Activated CD4-positive, alpha-beta memory T cell treated with anti-CD3 and anti-CD28 coated beads for 36 hours (primary cell): ENCODE measurements at places on chromosomes 7 and 10.

GRCh38 chr7:115178835-115179234 is 256.9 kb downstream of the MDFIC start:
- DNase-seq: no peak
- no peaks in the 10 kb centered on the region for H3K36me3 ChIP-seq
- no peaks in the 10 kb centered on the region for H3K27me3 ChIP-seq
- H3K27ac ChIP-seq: no peak overlapping the region

- no peaks in the 10 kb centered on the region for H3K36me3 ChIP-seq
- no peak overlapping the region for H3K4me3 ChIP-seq
- H3K27me3 ChIP-seq: no peaks in the 10 kb centered on the region
- no peak overlapping the region for H3K27ac ChIP-seq
- no peaks in the 10 kb centered on the region for H3K4me1 ChIP-seq
Observed at GRCh38 chr10:127600479-127600878, 51.4 kb downstream of the NPS start.

GRCh38 chr7:155412416-155413253 is 45.3 kb upstream of the EN2 start:
- H3K4me1 ChIP-seq: peaks cover 2% of the 10 kb centered on the region
- peaks cover 20% of the 10 kb centered on the region for H3K27me3 ChIP-seq
- H3K36me3 ChIP-seq: no peaks in the 10 kb centered on the region
- no peak overlapping the region for H3K27ac ChIP-seq

DNA sequence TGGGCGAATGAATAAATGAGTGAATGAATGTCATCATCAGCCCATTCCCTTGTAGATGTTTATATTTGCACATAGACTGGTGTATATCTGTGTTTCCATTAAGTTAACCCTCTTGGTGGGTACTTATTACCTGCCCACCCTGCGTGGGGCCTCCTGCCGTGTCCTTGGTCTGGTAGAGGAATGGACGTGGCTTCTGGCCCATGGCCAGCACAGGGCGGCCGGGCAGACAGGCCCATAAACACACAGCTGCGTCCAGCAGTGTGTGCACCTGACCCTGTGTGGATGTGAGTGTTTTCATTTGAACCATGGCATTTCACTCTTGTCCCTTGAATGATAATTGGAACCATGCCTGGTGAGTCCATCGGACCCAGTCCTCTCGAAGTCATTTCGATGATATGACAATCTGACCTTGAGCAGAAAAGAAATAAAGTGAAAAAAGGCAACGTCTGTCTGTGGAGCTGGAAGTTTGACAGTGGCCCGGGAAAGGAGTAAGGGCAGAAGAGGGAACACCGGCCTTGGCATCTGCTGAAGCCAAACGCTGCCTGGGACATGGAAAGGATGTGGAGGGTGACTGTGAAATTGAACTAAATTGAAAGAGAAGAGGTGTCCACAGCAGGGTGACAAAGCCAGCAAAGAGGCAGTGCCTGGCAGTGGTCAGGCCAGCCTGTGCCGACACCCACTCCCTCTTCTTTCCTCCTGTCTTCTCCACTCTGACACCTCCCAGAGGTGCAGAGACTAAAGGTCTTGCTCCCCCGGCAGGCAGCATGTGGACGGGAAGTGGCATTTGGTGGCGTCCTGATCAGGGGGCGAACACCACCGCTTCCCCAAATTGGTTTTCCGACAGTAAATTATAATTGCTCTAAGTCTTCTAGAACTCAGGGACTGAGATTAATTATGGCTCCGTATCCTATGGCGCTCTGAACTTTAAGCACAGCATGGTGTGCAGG is 199.0 kb upstream of the ZMIZ1 start:
- no peak overlapping the region for H3K4me3 ChIP-seq
- H3K4me1 ChIP-seq: no peaks in the 10 kb centered on the region
- no peak overlapping the region for H3K27ac ChIP-seq
- no peak for DNase-seq
- H3K36me3 ChIP-seq: no peaks in the 10 kb centered on the region
- peaks cover 9% of the 10 kb centered on the region for H3K27me3 ChIP-seq

GRCh38 chr10:88270061-88270808 is 312.9 kb downstream of the RNLS start:
- peaks cover 45% of the 10 kb centered on the region for H3K4me1 ChIP-seq
- peaks cover 1% of the 10 kb centered on the region for H3K27me3 ChIP-seq
- H3K36me3 ChIP-seq: no peaks in the 10 kb centered on the region
- no peak for DNase-seq

DNA sequence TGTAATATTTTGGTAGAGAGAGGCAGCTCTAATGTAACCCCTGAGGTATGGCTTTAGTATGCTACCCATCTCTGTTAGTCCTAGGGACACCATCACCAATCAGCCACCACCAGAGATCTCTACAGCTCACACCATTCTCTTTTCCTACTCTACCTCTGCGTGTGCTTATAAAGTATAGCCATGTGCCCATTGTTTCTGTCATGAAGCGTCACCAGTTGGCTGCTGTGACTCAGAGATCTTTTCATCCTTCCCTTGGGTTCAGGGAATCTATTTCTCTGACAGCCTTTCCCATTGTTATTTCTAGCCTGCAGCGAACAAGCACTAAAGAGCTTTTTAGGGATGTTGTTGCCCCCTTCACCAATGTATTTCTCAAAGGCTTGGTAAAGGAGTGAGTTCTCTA is 103.3 kb downstream of the TPST1 start:
- H3K27ac ChIP-seq: no peak overlapping the region
- no peak overlapping the region for H3K4me3 ChIP-seq
- no peaks in the 10 kb centered on the region for H3K4me1 ChIP-seq
- H3K36me3 ChIP-seq: no peaks in the 10 kb centered on the region
- no peak for DNase-seq
- H3K27me3 ChIP-seq: peaks cover 3% of the 10 kb centered on the region

DNA sequence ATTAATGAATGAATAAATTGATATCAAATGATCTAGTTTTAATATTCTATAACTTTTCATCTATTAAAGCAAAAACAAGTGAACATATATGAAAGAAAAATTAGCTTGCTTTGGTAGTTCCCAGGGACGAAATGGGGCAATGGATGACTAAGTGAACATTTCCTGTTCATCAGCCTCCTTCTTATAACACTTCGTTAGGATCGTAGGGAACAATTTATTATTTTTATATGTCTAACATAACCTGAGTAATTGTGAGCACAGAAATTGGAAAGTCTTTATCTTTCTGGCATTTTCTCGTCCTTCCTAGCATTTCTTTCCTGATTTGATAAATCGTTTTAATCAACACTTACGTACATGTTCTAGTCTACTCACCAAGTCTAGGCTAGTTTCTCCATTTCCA is 59.1 kb upstream of the PPP1R3C start:
- no peaks in the 10 kb centered on the region for H3K4me1 ChIP-seq
- H3K4me3 ChIP-seq: no peak overlapping the region
- DNase-seq: no peak
- H3K27ac ChIP-seq: no peak overlapping the region
- peaks cover 7% of the 10 kb centered on the region for H3K27me3 ChIP-seq

- no peak overlapping the region for H3K27ac ChIP-seq
- peaks cover 4% of the 10 kb centered on the region for H3K4me1 ChIP-seq
- no peak for DNase-seq
- H3K36me3 ChIP-seq: no peaks in the 10 kb centered on the region
- H3K27me3 ChIP-seq: peaks cover 47% of the 10 kb centered on the region
Observed at GRCh38 chr10:3208481-3209406, 36.2 kb upstream of the PITRM1 start.

DNA sequence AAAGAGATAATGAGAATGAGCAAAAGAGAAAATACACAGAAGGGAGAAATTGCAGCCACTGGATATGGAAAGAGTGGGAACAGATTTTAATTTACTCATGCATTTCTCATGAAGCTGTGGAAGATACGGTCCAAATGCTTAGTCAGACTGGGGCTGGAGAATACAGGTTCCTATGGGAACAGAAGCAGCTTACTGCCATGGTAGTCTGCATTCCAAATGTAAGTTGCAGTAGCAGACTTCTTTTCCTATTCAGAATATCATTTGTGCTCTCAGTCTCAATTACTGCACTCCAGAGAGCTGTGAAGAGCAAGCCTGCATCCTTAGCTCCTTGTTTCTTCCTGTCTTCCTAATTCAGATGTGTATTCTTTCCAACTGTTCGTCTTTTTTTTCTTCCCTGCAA is 190.8 kb upstream of the TMEM196 start:
- no peak for DNase-seq
- H3K27me3 ChIP-seq: no peaks in the 10 kb centered on the region
- no peaks in the 10 kb centered on the region for H3K4me1 ChIP-seq
- no peak overlapping the region for H3K4me3 ChIP-seq

- no peaks in the 10 kb centered on the region for H3K27me3 ChIP-seq
- no peaks in the 10 kb centered on the region for H3K4me1 ChIP-seq
- no peak overlapping the region for H3K27ac ChIP-seq
- no peak overlapping the region for H3K4me3 ChIP-seq
- DNase-seq: no peak
Observed at GRCh38 chr7:136400877-136401276, 423.7 kb upstream of the MTPN start.

DNA sequence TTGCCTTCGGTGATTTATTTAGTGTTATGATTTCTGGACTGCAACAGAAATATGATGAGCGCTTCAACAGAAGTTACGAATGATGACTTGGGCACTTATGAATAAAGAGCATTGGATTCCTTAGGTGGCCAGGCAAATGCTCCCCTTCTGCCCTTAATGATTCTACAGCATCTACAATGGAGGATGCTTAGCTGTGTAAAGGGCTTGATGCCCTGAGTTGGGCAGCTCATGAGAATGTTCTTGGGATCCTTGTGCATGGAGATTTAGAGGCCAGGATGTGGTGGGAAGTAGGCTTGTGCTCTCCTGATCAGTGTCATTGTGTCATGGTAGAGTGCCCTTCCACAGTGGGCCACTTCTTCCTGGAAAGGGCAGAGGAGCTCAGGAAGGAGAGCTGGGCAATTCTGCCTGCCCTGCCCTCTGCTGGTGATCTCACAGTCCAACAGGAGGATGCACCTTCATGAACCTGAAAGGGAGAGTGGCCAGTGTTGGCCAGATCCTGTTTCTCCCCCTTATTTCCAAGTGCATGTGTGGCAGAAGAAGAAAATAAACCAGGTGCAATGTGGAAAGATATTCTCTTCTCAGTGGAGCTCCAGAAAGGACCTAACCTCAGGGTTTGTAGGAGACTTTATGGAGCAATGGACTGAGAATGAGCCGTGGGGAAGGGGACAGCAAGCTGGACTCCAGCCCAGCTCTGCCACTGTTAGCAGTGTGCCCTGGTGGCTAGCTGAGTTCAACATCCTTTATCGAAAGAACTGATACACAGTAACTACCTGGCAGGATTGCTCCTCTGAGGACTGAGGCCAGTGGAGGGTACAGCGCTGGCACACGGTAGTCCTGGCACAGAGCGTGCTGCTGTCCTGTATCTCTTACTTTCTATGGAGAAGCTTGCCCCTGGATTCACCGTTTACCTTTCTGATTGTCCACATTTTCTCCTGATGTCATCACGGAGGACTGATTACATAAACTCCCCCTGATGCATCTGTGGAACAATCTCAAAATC is 182.9 kb downstream of the BMPER start:
- H3K36me3 ChIP-seq: no peaks in the 10 kb centered on the region
- no peak for DNase-seq
- no peaks in the 10 kb centered on the region for H3K27me3 ChIP-seq
- no peak overlapping the region for H3K4me3 ChIP-seq

GRCh38 chr7:56174875-56175760 is 58.9 kb upstream of the NUPR2 start:
- no peak overlapping the region for H3K27ac ChIP-seq
- no peaks in the 10 kb centered on the region for H3K4me1 ChIP-seq
- H3K4me3 ChIP-seq: no peak overlapping the region
- H3K36me3 ChIP-seq: no peaks in the 10 kb centered on the region

GRCh38 chr7:23358152-23358674 is 59.1 kb downstream of the MALSU1 start:
- peaks cover 17% of the 10 kb centered on the region for H3K27me3 ChIP-seq
- H3K36me3 ChIP-seq: no peaks in the 10 kb centered on the region
- no peak overlapping the region for H3K27ac ChIP-seq
- H3K4me3 ChIP-seq: no peak overlapping the region
- DNase-seq: no peak

DNA sequence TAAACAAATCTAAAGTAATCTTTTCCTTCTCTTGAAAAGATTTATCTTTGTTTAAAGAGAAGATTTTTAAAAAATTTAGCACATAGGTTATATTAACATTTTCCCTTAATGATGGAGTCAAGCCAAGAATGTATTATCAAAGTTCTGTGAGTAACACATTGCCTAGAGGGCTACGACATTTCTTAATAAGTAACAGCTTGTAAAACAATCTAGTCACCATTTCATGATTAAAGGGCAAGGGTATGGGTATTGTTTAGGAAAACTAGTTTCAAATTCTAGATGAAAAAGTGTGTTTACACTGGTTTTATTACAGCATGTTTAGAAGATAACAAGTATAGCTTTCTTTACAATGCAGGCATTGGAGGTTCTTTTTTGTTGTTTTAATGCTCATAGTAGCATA is 28.6 kb upstream of the LAMB4 start:
- H3K4me3 ChIP-seq: no peak overlapping the region
- no peak for DNase-seq
- H3K27me3 ChIP-seq: peaks cover 10% of the 10 kb centered on the region

GRCh38 chr10:11192304-11193000 is 174.8 kb downstream of the CELF2 start:
- peak overlapping the region; percentile 89 for H3K27ac ChIP-seq
- no peaks in the 10 kb centered on the region for H3K27me3 ChIP-seq
- H3K4me1 ChIP-seq: peaks cover 95% of the 10 kb centered on the region
- DNase-seq: no peak
- H3K36me3 ChIP-seq: peaks cover 71% of the 10 kb centered on the region

DNA sequence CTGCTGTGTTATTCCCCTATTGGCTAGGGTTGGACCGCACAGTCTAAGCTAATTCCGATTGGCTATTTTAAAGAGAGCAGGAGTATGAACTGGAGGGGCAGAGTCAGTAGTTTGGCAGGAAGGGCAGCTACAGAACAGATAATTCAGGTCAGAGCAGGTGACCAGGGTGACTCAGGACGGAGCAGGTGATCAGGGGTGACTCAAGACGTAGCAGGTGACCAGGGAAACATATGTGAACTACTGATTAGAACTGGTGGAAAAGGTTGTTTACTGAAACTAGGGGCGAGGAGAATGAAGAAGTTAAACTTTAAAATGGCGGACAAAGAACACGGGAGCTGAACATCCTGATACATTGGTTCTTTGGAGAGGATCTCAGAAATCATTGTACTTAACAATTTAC is 102.3 kb downstream of the CCDC7 start:
- no peak overlapping the region for H3K27ac ChIP-seq
- no peaks in the 10 kb centered on the region for H3K4me1 ChIP-seq
- H3K4me3 ChIP-seq: no peak overlapping the region
- no peak for DNase-seq
- H3K36me3 ChIP-seq: peaks cover 34% of the 10 kb centered on the region
- no peaks in the 10 kb centered on the region for H3K27me3 ChIP-seq

DNA sequence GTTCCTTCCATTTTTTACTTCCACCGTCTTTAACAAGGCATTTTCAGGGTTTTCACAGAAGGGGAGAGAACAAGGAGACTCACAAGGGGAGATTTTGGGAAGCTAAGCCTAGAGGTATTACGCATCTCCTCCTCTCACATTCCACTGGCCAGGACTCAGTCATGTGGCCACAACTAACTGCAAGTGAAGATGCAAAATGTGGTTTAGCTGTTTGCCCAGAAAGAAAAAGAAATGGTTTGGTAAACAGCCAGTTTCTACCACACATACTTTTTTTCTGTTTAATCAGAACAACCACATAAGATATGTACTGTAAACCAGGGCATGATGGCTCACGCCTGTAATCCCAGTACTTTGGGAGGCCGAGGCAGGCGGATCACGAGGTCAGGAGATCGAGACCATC is 21.4 kb upstream of the HELLS start:
- no peaks in the 10 kb centered on the region for H3K4me1 ChIP-seq
- H3K27ac ChIP-seq: no peak overlapping the region

- no peaks in the 10 kb centered on the region for H3K27me3 ChIP-seq
- no peak for DNase-seq
- peaks cover 83% of the 10 kb centered on the region for H3K4me1 ChIP-seq
- no peak overlapping the region for H3K4me3 ChIP-seq
- H3K36me3 ChIP-seq: peaks cover 34% of the 10 kb centered on the region
Observed at GRCh38 chr10:124686707-124687376, 57.3 kb downstream of the FAM53B start.
